A172 (cell line): ENCODE measurements at places on chromosomes 2 and 18. TPM values are rescaled to one million over a fixed set of nuclear protein-coding genes. Genes with fewer than 3 reads are reported as not detected.
A peak's percentile ranks its signal among the peaks of the same experiment; 100 is the strongest.

TMEM17 gene
- 3.7 and 5.6 TPM in 2 replicates for total RNA-seq

DNAJC5G gene
- total RNA-seq = not detected in 2 replicates

CDH20 gene
- not detected in 2 replicates for total RNA-seq

ZBTB7C gene
- total RNA-seq = 1.4 and 3.4 TPM in 2 replicates

- no peak for DNase-seq
These were observed 75.4 kb downstream of the CERKL start for GRCh38 chr2:181581534-181581933.

- peak; percentile 52 for DNase-seq
These were observed 79.2 kb upstream of the SETBP1 start for GRCh38 chr18:44601447-44601846.

DNA sequence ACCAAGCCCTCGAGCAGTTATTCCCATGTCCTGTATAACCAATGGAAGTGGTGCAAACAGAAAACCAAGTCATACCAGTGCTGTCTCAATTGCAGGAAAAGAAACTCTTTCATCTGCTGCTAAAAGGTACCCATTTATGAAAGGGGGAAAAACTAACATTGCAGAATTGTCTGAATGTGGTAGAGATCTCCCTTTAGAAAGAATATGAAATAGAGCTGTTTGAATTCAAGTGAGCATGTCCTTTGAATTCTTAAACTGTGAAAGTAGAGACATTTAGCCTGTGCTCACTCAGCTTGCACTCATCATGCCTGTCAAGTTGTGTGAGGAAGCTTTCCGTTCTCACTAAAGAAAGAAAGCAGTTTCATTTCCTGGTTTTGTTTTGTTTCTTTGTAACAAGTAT, 87.4 kb downstream of the EML4 start:
- DNase-seq = no peak

GRCh38 chr2:33214857-33215256, 261.6 kb upstream of the RASGRP3 start:
- DNase-seq = no peak

DNA sequence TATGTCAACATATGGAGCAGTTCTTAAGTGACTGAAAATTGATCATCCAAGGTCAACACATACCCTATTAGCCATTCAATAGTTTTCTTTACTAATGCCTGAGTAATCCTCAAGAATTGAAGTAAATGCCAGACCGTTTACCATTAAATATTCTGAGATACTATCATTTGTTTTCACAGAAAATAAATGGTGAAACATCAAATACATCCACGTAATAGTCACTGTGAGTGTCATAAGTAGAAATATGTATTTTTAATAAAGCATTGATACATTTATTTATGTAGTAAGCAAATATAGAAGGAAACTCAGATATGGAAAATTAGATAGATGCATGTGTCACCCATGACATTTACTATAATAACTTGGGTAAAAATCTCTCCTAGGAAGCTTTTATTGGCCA, 927.8 kb upstream of the NRXN1 start:
- no peak for DNase-seq

DNA sequence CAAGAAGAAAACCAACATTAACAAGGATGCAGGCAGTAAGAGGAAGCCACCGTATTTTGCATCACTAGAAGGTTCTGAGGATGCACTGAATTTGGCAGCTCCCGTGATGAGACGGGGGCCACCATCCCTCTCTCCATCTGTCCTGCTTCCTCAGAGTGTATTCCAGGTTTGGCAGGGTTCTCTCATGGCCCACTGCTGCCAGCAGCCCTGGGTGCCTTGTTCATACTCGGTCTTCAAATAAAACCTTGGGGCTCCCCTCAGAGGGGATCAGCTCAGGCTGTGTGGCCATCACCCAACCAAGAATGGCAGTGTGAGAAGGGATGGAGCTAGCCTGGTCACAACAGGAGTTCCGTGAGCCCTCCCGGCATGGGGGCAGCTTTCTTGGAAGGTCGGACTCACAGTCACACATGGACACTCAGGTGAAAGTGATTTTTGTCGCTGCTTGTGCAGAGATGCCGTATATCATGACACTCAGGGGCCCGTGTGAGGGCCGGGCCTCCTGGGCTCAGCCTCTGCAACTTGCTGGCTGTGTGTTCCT, 12.8 kb upstream of the MBP start:
- DNase-seq = no peak

DNA sequence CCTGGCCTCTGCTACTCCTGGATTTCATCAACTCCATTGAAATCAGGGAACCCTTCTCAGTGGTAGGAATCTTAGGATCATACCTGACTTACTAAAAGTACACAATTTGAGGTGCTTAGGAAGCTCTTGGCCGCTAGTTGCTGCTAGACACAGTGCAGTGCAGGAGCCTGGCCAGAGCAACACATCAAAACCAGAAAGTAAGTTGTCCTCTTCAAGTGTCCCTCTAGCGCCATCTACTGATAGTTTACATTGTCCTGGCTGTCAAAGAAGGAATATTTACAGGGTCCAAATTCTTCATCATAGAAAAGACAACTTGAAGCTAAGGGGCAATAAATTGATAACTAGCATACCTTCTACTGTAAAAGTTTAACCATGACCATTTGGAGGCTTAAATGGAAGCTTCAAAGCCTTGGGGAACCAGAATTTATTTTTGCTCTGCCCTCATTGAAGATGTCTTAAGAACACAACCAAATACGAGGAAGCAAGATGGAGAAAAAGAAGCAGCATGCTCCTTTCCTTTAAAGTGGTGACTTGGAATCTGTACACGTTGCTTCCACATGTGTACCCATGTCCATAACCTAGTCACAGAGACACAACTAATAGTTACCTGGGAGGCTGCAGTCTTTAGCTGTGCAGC, 889.1 kb upstream of the GCFC2 start:
- peak; percentile 84 for DNase-seq

- DNase-seq = peak; percentile 96
These were observed 18.1 kb downstream of the EPAS1 start for GRCh38 chr2:46315103-46315890.

DNA sequence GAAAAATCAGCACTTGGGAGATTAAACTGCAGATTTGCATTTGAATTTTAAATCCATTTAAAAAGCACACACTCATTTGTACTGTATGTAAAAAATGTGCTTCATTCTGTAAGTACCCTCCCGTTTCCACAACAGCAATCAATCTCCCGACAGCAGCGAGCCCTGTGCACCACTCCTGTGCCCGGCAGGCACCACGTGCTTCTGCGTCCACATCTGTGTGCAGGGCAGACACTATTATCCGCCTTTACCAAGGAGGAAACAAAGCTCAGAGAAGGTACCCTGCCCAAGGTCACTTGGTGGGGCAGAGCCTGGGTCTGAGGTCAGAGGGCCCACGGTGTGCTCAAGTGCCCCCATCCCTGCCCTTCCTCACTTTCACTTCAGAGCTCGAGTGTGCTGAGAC, 7.5 kb downstream of the HSBP1L1 start:
- no peak for DNase-seq

DNA sequence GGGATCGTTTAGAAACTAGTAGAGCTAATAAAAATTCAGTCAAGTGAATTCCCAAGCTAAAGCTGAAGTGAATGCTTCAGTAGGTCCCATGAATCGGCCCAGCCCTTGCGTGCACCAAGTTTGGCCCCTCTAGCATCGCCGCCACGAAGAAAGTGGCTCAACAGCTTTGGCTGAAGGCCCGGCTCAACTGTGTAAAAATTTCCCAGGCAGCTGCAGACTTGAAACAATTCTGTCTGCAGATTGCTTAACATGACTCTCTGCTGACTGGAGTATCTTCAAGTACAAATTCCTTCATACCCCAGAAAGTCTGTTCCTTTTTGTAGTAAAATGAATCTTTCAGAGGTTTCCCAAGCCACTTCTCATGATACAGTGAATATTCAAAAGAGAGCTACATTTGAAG, 32.7 kb downstream of the ALMS1 start:
- no peak for DNase-seq
